ENCODE measurements at places on chromosomes 7 and 10.
A peak's percentile ranks its signal among the peaks of the same experiment; 100 is the strongest.

DNA sequence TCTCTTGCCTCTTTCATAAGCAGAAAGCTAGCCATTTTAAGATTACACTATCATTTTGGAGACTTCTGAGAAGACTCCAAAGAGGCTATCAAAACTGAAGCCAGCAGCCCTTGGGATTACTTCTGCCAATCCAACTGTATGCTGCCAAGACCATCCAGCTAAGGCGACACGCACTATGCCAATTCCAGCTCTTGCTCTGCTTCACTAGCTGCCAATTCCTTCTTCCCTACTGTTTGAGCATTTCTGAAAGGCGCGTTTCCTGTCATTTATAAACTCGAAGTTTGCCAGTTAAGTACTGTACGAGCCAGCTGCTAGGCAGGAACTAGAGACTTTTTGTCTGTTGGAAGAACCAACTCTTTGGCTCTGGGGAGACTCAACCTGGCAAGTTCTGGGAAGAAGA, 36.5 kb downstream of the MALSU1 start:
- DNase-seq, result no peak

DNA sequence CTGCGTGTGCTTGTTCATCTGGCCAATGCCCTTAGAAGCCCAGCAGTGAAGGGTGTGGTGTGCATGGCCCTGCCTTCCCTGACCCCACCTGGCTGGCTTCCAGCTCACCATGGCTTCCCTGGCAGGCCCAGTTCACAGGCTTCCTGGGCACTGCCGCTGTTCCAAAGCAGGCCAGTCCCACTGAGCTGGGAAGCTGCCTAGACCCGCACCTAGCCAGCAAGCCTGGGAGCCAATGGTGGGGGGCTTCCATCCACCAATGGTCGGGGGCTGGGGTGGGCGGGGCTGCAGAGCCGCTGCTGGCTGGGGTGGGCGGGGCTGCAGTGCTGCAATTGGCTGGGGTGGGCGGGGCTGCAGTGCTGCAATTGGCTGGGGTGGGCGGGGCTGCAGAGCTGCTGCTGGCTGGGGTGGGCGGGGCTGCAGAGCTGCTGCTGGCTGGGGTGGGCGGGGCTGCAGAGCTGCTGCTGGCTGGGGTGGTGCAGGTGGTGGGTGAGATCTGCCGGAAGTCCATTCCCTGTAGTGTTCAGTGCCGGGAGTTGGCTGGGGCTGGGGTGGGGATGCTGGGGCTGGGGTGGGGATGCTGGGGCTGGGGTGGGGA, 12.4 kb downstream of the CALY start:
- peak; percentile 40 for DNase-seq

- DNase-seq, result peak; percentile 28
Measured at GRCh38 chr7:140646931-140647647, 6.5 kb upstream of the DENND2A start.

- peak; percentile 56 for DNase-seq
Measured at GRCh38 chr10:21732067-21732772, 198.2 kb downstream of the MLLT10 start.

- no peak for DNase-seq
Measured at GRCh38 chr10:22620140-22620857, 94.1 kb downstream of the PIP4K2A start.

DNA sequence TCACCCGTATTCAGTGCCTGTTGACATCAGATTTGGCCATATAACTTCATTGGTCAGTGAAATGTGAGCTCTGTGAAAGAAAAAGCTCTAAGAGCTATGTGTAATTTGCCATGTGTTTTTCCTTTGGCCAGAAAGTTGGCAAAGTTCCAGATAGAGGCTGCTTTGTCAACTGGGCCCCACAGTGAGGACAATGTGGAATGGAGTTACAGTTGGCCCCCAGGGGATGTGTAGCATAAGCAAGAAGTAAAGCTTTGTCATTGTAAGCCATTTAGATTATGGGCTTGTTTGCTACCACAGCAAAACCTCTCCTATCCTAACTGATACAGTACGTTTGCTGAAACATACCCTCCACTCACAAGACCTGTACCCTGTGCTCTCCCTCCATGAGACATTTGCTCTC, 119.1 kb upstream of the HABP2 start:
- no peak for DNase-seq

DNA sequence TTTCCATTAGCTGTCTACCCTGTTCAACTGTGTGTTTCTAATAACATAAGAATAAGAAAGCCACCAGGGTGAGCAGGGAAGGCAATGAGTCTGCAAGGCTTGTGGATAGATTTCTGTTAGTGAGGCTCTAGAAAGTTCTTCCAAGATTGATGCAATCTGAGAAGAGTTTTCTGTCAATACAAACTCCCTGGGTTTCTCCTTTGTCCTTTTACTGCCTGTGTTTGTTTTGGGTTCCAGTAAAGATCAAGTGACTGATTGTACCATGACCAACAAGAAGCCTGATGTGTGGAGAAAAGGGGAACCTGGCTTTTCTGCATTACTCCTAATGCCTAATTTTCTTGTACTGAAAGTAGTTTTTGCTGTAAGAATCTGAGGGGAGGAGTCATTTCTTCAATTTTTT, 139.9 kb downstream of the CFTR start:
- DNase-seq, result no peak

- DNase-seq, result no peak
Measured at GRCh38 chr10:71457908-71458307, 61.2 kb downstream of the CDH23 start.

- no peak for DNase-seq
Measured at GRCh38 chr10:11336722-11337162, 274.7 kb downstream of the USP6NL start.

GRCh38 chr10:10128387-10128786, 889.3 kb upstream of the CELF2 start:
- DNase-seq, result no peak

GRCh38 chr7:154451480-154452457, 399.6 kb downstream of the DPP6 start:
- no peak for DNase-seq

- DNase-seq, result no peak
Measured at GRCh38 chr10:22658745-22659410, 55.5 kb downstream of the PIP4K2A start.

DNA sequence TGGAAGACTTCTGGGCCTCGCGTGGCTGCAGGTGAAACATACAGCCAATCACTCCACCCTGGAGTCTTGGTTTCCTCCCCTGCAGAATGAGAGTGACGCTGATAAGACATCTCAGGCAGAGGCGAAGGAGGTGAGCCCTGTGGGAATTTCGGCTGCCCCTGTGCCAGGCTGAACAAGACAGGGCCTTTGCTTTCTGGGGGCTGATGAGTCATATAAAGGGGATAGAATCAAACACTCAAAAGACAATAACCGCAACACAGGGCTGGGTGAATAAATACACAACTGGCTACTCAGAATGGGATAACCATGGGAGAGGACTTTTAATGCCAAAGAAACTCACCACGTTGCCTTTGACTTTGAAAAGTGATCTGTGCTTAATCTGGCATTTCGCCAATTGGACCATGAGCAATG, 143.8 kb downstream of the KCNMA1 start:
- DNase-seq, result no peak

- DNase-seq, result no peak
Measured at GRCh38 chr10:115045499-115045898, 47.7 kb upstream of the ATRNL1 start.

GRCh38 chr10:51950371-51950995, 251.1 kb upstream of the CSTF2T start:
- DNase-seq, result no peak

DNA sequence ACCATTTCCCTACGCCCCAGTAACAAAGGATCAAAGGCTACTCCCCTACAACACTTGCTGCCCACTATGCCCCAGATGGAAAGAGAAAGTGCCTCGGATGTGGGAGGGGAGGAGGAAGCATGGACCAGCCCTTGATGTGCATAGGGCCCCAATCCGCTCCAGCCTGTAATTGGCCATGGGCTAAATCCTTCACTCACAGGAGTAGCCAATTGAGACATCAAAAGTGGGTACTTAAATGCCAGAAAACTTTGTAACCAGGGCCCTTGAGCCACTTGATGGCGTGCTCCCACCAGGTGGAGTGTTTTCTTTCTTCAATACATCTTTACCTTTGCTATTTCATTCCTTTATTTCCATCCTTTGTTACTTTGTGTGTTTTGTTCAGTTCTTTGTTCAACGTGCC, 500.5 kb upstream of the LRRN3 start:
- DNase-seq, result no peak

DNA sequence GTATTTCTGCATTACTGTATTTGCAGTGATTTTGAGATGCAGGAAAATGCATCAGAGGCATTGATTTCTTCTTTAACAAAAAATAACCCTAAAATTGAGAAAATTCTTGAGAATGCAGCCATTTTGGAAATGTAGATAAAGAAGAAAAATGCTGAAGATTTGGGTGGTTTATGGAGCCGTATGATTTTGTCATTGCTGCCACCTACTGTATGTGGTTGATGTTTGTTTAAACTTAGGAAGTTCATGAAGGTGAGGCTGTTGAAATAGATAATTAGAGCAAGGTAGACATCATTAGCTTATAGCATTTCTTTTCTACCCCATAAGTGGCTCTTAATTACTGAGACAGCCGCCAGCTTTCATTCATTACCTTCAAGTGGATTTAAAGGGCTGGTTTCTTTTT, 92.1 kb upstream of the SAMD8 start:
- no peak for DNase-seq

DNA sequence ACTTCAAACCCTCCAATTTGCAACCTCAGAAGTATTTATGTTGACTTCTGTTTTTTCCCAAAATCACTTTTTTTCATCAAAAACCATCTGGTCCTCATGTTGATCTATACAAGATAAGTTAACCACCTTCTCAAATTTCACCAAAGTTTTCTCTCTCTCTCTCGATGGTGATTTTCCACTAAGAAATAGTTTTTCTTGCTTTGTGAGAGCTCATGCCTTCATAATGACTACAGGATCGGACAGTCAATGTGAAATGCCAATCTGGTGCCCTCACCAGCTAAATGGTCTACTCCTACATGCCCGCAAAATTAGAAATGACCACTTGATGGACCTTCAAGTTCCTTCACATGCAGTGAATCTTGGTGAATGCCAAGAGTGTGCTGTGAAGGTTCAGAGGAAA, 40.4 kb downstream of the CNNM1 start:
- no peak for DNase-seq

- no peak for DNase-seq
Measured at GRCh38 chr10:114436941-114437340, 32.6 kb upstream of the AFAP1L2 start.

DNA sequence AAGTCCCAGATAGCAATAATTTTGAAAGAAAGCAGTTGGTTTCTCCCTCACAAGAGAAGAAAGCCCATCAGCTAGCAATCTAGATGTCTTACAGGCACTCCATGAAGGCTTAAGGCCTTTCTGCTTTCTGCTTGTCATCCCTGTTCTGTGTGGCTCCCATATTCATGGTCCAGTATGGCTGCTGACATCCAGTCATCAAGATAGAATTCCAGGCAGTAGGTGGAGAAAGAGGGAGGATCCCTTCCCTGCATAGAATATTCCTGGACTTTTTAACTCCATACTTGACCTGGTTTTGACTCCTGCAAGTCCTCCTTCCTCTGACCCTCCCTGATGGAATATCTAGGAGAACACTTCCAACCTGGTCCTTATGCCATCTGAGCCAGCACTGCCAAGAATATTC, 389.9 kb upstream of the AKR1E2 start:
- no peak for DNase-seq

GRCh38 chr10:46068905-46069304, 22.8 kb upstream of the MSMB start:
- no peak for DNase-seq

DNA sequence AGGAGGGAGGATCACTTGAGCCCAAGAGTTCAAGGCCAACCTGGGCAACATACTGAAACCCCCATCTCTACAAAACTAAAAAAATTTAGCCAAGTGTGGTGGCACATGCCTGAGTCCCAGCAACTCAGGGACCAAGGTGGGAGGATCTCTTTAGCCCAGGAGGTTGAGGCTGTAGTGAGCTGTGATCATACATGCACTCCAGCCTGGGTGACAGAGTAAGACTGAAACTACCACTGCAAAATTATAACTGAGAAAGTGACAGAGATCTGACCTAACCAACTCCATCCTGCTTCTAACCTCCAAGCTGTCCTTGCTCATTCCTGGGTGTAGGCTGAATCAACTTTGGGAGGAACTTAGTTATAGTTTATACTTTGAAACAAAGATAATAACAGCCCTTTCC, 59.4 kb downstream of the HTR7 start:
- DNase-seq, result no peak

GRCh38 chr10:36367362-36367761, 725.3 kb upstream of the FZD8 start:
- no peak for DNase-seq

GRCh38 chr10:89296220-89296648, 5.6 kb upstream of the IFIT2 start:
- no peak for DNase-seq

- no peak for DNase-seq
Measured at GRCh38 chr7:149598721-149599308, 101.2 kb upstream of the ZNF746 start.

GRCh38 chr10:79222186-79222585, 125.1 kb upstream of the PPIF start:
- no peak for DNase-seq

DNA sequence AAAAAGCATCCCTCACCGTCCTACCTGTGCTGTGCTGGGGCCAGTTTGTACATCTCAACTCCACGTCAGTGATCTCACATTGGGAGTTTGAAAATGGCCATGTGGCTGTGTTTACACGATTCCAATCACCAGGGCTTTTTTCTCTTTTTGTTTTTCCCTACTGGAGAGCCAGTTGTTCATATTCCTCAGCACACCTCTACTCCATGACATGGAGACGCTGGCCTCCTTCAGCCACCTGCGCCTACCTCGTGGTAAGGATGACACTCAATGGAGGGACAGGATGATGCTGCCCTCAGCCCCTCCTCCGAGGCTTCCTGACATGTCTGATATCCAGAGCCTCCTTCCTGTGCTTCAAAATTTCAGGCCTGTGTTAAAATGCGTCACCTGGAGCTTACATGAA, 10.3 kb downstream of the CLRN3 start:
- no peak for DNase-seq

DNA sequence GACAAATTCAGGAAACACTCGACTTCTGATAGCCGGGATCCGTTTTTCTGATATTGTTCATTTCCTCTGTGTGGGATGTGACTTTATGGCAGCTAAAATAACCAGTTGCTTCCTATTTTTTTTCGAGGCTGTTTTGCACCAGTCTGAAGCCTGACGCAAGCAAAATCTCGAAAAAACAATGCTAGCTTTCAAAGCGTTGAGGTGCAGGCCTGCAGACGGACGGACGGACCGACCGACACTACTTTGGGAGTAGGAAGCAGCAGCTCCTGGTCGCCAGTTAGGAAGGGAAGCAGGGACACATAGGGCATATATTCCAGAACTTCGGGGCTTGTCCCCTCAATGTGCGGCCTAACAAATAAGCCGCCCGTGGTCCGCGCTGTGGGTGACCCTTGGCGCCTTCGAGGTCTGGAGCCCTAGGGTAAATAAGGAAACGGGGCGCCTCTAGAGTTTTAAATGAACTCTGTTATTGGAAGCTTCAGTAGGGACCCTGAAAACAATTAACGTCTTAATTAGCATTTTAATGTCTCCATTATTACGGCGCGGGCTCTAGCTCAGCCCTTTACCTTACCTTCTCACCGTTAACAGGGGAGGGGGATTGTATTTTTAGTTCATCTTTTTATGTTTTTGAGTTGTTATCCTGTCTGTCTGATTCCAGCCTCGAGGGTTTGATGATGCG, 1.3 kb downstream of the HHEX start:
- DNase-seq, result peak; percentile 7
